Glutamatergic neuron (in vitro differentiated cells): ENCODE measurements at places on chromosomes 5 and 9. TPM values are rescaled to one million over a fixed set of nuclear protein-coding genes. Genes with fewer than 3 reads are reported as not detected.

DNA sequence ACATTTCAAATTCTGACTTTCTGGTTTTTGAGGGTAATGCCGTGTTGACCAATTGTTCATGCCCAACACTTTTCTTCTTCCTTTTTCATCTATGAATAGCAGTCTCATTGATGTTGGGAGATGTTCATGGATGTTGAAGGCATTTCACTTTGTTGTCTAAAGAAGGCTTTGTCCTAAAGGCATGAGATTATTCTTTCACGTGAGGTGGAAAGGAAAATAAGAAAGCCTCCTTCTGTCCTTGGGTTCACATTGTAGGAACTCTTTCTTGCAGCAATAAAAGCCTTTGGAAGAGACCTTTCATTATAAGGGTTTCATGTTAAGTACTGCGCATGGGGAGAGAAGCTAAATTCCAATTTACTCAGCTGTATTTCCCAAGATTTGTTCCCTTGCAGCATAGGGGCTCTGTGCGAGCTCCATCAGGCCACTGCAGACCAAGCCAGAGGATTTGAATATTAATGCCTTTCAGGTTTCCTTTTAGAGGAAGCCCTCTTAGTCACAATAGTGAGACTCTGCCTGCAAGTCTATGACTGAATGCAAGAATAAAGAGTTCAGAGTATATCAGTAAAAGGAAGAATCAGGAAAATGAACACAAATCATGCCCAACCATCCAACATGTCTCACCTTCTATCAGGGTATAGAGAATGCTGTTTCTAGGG, 274.6 kb downstream of the TMEM38B start:
- no peak for DNase-seq

GRCh38 chr9:134210908-134211810, 46.8 kb upstream of the RNU6ATAC start:
- DNase-seq: peak; percentile 9

GRCh38 chr9:4114569-4115505, 185.0 kb downstream of the GLIS3 start:
- no peak for DNase-seq

DNA sequence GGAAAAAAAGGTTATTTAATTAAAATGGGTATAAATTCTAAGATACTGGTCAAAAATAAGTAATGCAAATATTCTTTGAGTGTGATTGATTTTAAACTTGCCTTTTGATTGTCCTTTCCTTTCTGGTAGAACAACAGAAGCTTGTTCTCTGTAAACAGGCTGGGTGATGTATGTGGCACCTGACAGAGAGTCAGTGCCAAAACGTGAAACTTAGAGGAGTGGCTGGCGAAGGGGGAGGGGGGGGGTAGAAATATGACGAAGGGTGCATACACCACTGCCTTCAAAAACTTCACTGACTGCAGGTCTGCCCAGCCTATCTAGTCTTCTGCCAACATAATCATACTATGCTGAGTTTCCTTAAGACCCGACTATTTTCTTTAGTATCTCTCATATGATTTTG, 629.8 kb upstream of the SEMA6A start:
- DNase-seq: no peak

GRCh38 chr9:34123682-34124081, 2.8 kb downstream of the DCAF12 start:
- DNase-seq: no peak

Gene SOHLH1
- not detected for total RNA-seq

Gene MAMDC2
- total RNA-seq: 0.22 TPM

GRCh38 chr5:151216781-151217180, 7.1 kb downstream of the CCDC69 start:
- no peak for DNase-seq

- DNase-seq: no peak
These were observed 144.4 kb downstream of the SLC12A2 start for GRCh38 chr5:128228008-128228407.

Gene SPATA31A3
- total RNA-seq: not detected

Gene ENG
- total RNA-seq: not detected

DNA sequence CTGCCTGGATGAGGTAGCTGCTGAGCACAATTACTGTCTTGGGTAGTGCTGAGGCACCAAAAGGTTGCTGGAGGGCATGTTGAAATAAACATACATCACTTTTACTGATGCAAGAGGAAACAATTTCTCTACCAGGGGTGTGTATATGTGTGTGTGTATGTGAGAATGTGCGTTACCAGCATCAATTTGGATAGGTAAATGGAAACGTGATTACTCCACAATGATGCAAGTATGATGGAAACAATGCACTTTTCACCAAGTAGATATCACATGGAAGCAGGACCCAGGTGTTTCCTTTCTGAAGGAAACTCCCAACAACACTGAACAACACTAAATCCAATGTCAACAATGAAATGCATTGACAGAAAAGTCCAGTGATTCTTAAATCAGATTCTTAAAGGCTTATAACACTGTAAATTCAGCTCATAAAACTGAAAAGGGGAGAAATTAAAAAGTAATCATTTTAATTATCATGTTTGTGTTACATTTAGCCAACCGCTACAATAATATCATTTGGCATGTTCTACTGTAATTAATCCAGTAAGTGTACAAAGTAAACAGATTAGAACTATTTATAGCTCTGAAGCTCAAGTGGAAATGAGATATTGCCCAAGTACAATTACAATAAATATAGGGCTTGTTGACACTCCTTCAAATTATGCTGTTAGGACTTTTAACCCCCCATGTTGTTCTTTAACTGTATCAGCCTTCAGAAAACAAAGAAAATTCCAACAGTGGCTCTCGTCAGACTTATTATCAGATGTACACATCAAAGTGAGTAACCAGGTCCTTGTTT, 25.3 kb downstream of the YIPF5 start:
- no peak for DNase-seq

- DNase-seq: no peak
These were observed 96.5 kb downstream of the EHMT1 start for GRCh38 chr9:137715321-137715720.
